ENCODE measurements at places on chromosomes 2 and 18. TPM values are rescaled to one million over a fixed set of nuclear protein-coding genes. Genes with fewer than 3 reads are reported as not detected.

- no peak for DNase-seq
Observed at GRCh38 chr2:40658941-40659340, 207.1 kb upstream of the SLC8A1 start.

GRCh38 chr2:28516430-28516829 is 20.6 kb downstream of the PLB1 start:
- DNase-seq: no peak

GRCh38 chr2:98477036-98477435 is 32.4 kb downstream of the INPP4A start:
- no peak for DNase-seq

The CCDC102B gene
- total RNA-seq: 2.4 TPM

GRCh38 chr2:34098256-34098655 is 499.2 kb upstream of the FAM98A start:
- no peak for DNase-seq

GRCh38 chr2:130341562-130342019 is 1.1 kb upstream of the IMP4 start:
- peak; percentile 45 for DNase-seq

DNA sequence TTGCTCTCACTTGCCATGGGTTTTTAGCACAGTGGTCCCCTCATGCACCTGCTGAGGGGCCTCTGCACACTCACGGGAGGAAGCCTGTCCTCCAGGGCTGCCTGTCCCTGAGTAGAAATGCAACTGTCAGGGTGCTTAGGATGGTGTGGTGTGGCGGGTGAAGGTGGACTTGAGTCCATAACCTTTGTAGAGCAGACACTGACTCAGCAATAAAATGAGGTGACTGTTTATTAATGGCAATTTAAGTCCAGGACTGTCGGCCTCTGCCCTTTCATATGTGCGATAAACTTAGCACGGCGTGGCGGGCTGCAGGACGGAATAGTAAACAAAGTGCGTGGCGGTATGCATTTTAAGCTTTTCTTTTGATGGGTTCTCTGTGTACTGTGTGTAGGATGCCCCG is 188.2 kb downstream of the LDLRAD4 start:
- no peak for DNase-seq

GRCh38 chr2:86000938-86001312 is 104.8 kb downstream of the POLR1A start:
- DNase-seq: no peak

The MC5R gene
- total RNA-seq: not detected

DNA sequence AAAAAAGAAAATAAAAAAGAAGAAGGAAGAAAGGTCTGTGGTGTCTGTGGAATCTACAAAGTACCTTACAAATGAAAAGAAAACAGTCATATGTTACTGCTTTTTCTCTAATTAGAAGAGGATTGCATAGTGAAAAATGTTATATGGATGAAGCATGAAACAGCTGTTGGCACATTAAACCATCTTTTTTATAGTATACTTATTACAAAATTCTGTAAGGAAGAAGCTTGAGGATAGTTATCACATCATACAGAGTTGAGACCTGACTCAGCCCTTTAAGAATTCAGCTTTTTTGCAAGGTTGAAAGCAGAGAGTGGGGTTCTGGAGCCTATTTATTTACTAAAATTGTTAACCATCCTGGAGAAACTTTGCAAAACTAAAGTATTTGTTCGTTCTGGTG is 222.7 kb downstream of the PHLPP1 start:
- no peak for DNase-seq

DNA sequence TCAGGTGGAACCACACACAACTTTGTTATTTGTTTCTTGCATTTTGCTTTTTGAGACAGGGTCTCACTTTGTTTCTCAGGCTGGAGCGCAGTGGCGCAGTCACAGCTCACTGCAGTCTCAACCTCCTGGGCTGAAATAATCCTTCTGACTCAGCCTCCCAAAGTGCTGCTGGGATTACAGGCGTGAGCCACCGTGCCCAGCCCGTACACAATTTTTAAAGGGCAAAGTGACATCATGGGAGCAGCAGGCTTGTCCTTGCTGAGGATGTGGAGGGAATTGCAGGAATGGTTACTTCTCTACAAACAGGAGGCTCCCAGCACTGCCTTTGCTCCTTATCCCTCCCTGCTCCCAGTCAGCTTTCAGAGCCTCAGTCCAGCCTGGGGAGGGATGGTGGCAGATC is 355.9 kb upstream of the KLHL29 start:
- no peak for DNase-seq

GRCh38 chr2:223228871-223229270 is 176.9 kb downstream of the KCNE4 start:
- no peak for DNase-seq

DNA sequence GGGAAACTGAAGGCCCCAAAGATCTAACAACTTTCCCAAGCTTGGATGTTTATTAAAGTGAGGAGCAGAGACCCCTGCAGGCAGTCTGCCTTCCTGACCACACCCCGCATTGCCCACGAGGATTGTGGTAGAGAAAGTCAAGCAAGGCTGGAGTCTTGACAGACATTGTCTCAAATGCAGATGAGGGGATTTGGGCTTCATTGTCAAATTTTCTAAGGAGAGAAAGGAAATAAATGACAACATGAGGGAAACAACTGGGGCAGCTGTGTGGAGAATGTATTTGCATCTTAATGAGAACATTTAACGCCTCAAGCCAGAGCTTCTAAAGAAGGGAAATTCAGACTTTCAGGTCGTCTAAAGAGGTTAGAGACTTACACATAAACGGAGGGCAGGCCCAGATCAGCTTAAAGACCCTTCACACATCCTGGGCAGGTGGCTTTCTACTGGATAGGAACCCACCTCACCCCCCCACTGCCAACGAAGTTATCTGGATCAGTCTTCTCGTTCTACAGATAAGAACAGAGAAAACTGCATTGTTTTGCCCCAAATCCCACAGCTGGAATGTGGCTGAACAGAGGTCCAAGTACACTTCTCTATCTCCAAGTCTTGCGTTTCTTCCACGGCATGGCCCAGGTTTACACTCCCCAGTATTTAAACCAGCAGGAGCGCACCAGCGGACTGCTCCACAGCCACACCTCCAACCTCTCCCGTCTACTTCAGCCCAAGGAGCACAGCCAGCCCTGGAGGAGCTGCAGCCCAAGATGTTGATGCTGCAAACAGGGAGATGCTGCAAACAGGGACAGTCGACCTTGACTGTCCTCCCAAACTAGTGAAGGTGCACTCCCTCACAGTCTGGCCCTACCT is 16.2 kb upstream of the SCG2 start:
- DNase-seq: no peak

The PNKD gene
- total RNA-seq: 19.4 TPM

The OBSL1 gene
- 0.83 TPM for total RNA-seq

- no peak for DNase-seq
Observed at GRCh38 chr2:150572961-150573395, 85.5 kb upstream of the RND3 start.

DNA sequence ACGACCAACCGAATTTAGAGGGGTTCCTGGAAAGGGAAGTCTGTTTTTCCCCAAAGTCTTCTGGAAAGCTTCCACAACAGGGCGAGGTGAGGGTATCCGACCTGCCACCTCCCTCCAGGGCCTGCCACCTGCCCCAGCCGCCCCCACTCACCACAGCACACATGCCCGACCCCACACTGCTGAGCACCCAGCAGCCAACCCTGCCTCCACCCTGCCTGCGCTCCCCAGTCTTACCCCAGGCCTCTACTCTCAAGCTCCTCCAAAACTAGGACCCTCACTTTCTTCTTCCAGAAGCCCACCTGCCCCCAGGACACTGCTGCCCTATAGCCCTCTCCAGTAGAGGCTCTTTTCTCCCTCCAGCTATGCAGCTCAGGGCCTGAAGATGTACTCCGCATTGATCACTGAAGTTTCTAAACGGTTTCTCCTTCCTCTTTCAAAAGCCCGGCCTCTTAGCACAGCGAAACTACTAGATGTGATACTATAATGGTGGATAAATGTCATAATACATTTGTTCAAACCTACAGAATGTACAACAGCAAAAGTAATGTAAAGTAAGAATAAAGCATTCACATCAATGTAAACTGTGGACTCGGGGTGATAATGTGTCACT is 128.8 kb upstream of the SLC1A4 start:
- no peak for DNase-seq

The MC2R gene
- not detected for total RNA-seq

The DSC3 gene
- not detected for total RNA-seq

- DNase-seq: no peak
Observed at GRCh38 chr18:79581911-79582310, 97.7 kb upstream of the CTDP1 start.

GRCh38 chr18:35121038-35121437 is 79.8 kb downstream of the MAPRE2 start:
- no peak for DNase-seq

DNA sequence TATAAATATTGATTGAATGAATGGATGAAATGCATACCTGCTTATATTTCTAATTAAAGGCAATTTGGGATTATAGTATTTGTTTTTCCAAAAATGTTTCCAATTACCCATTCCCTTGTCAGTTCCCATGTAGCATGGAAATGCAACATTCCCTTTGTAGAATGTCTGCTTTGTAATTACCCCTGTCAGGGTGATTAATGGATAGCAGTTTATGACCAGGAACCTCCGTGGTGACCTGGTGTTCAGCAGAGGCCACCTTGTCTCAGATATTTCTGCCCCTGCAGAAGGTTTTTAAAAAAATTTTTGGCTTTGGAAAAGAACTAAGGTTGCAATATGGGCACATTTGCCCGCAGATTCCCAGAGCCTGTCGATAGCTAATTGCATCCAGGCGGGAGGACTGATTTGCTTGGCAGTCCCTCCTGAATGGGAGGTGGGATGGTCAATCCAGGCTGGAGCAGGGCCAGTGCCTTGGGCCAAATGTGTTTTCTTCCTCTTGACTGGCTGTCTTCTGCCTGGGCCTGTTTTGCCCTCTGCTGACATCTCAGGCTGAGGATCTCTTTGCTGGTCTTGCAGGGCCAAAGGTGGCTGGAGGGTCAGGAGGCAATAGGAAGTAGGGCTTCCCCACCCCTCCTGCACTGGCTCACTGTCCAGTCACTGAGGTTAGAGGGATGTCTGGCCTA is 82.1 kb downstream of the TMEM182 start:
- DNase-seq: no peak

The ARHGEF4 gene
- total RNA-seq: 0.58 TPM

The TMEM200C gene
- total RNA-seq: not detected

DNA sequence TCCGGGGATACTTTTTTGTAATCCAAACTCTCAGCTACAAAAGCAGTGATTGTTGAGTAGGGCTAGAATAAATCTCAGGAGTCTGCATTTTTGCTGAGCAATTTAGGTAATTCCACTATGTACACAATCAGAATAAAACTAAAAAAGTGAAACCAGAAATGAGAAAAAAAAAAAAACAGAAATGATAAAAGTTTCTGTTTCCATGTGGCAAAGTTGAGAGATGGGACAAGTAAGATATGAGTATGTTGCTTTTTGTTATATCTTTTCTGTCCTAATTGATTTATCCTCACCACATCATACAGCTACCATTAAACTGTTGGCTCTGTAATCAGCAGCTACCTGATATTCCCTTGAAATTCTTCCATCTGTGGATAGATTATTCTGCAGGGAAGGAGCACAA is 92.7 kb downstream of the VWC2L start:
- no peak for DNase-seq

DNA sequence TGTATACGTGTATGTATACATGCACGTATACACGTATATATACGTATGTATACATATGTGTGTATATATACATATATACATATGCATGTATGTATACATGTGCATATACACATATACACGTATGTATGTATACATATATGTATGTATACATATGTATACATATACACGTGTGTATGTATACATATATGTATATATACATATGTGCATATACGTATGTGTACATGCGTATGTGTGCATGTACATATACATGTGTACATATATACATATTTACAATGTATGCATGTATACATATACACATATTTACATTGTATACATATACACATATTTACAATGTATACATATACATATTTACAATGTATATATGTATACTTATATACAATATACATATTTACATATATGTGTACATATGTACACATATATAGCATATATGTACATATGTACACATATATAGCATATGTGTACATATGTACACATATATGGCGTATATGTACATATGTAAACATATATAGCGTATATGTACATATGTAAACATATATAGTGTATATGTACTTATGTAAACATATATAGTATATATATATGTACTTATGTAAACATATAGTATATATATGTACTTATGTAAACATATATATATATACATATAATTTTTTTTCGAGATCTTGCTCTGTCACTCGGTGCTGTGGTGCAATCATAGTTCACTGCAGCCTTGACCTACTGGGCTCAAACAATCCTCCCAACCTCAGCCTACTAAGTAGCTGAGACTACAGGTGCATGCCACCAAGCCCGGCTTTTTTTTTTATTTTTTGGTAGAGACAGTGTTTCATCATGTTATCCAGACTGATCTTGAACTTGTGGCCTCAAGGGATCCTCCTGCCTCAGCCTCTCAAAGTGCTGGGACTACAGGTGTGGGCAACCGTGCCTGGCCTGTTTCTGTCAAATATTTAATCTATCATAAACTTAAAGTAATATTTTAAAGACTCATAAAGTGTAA is 23.2 kb downstream of the COBLL1 start:
- DNase-seq: no peak

DNA sequence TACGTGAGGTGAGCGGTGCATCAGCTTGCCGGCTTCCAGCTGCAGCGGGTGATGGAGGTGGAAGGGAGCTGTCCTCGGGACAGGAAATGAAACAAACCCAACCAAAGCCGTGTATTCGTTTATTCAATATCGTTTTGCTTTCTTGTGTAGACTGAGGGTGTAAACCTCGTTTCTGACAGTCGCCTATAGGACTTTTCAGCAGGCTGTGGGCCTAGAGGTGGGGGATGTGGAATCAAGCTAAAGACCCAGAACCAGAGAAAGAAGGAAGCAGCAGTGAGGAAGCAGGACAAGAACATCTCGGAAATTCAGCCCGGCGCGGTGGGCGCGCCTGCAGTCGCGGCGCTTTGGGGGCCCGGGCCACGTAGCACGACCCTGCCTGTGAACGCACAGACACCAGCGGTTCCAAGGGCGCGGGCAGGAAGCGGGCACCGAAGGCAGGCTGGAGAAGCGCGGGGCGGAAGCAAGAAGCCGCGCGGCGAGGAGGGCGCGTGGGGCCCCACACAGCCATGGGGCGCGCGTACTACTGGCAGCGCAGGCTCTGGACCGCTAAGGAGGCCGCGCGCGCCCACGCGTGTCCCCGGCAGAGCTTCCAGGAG is 755 bp upstream of the ATP9B start:
- peak; percentile 48 for DNase-seq

- no peak for DNase-seq
Observed at GRCh38 chr18:1011349-1011748, 106.7 kb downstream of the ADCYAP1 start.

The STARD7 gene
- total RNA-seq: 173 TPM

GRCh38 chr2:237345891-237346640 is 67.9 kb downstream of the COL6A3 start:
- DNase-seq: no peak

All from activated CD4-positive, alpha-beta memory T cell treated with anti-CD3 and anti-CD28 coated beads for 36 hours (primary cell).